ENCODE measurements at places on chromosomes 5 and 9.

- no peak for DNase-seq
Measured at GRCh38 chr9:129171993-129172751, 5.9 kb downstream of the IER5L start.

GRCh38 chr9:72733895-72734294 lies 212.5 kb downstream of the TMC1 start:
- no peak for DNase-seq

- DNase-seq: no peak
Measured at GRCh38 chr9:110911659-110912418, 126.4 kb downstream of the LPAR1 start.

DNA sequence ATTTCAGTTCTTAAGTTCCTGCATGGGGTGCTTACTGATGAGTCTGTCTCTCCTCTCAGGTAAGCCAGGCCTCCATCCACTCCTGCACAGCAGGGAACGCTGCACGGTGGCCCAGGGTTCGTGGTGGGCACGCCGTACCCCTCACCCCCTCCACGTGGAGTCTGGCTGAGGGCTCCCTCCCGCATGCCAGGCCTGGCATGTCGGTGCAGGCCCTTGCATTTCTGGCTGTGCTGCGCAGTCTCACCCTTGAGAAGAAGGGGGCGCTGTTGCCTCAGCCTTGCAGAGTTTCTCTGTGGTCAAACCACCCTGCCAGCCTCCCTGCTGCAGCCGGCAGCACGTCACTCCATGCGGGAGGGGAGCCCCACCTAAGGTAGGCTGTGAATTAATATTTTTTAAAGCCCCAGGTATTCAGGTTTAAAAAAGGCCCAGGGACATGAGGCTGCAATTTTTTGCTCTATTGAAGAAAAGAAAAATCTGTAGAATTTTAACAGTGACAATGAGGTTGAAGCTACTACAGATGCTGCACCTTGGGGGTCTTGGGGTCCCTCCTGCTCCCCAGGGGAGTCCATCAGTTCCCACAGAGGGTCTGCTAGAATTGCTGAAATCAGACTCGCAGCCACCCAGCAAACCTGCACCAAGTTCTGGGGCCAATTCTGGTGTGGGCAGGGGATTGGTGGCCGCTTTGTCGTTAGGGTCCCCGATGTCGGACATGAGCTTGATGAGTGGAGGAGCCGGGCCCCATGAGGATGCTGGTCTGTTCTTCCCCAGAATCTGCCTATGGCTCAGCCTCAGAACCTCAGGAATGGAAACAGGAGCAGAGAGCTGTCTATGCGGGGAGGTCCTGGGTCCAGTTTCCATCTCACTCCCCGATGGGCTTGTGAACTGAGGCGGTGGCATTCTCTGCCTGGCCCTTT lies 52.6 kb downstream of the TENT4A start:
- DNase-seq: peak; percentile 63

DNA sequence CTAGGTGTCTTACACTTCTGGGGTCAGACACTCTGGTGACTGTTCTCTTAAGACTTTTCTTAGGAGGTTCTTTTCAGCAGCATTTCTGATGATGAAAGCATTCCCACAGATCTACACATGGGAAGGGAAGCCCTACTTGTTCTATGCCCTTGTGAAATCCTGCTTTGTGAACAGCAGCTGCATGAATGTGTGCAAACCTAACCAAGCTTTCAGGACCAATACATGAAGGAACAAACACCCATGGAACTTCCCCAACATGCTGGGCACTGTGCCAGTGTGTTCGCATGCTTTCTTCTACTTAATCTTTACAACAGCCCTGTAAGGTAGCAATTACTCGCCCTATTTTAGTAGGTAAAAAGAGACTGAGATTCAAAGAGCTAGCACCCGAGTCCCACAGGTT lies 439.9 kb upstream of the KLF4 start:
- DNase-seq: no peak

DNA sequence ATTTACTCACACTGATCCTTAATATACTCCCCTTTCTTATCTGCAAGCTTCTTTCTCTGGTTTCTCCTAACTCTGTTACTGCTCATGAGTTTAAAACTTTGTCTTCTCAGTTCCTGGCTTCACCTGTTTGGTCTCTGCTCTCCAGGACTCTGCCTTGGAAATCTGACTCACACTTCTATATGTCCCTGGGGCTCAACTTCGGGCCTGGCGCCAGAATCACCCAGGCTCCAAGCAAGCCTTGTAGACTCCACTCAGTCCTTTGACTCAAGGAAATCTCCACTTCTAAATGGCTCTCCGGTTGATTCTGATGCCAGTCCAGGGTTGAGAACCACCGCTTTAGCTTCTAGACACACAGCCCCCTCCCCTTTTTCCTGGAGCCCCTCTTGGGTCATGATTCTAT lies 57.8 kb downstream of the TMC1 start:
- DNase-seq: no peak

DNA sequence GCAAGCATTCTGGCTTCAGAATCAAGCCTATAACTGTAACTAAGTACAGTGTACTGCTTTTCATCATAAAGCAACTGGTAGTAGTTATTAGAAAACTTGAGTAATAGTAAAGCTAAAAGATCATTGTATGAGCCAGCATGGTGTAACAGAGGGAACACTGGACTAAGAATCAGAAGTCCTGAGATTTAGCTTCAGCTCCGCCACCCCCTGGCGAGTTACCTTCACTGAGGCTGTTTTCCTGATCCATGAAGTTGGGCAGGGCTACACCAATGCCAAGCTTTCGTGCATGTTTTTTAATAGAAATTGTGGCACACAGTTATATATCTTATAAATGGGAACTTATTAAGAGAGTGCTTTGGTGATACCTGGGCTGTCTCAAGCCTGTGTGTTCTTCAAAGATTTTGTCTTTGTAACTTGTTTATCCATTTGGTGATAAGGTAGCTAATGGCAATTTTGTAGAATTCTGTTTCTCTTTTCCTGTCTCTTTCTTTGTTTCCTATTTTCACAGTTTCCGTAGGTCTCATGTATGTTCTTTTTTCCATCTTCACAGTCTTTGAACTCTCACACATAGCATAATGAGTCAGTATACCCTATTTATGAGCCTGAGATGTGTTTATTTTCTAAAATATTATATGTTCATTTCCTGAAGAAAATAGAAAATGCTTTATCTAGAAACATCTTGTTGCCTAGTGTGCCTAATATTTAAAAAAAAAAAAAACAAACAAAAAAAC lies 102.3 kb downstream of the GDNF start:
- no peak for DNase-seq

DNA sequence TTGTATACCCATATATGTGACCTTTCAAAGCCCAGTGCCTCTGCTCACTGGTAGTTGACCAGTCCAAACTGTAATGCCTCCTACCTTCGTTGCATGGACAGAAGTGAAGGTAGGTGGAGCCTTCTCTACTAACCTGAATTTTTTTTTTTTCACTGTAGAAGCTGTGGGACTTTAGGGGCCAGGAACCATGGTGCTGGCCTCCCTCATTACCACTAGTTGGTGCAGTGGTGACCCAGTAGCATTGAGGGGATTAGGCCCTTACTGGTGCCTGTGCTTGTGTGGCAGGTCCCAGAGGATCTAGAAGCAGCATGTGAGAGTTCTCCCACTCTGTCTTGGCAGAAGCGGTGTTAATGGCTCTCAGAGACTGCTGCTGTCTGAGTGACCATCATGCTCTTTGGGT lies 2.3 kb downstream of the RALGPS1 start:
- no peak for DNase-seq

GRCh38 chr5:152007653-152008335 lies 83.1 kb upstream of the GLRA1 start:
- no peak for DNase-seq

DNA sequence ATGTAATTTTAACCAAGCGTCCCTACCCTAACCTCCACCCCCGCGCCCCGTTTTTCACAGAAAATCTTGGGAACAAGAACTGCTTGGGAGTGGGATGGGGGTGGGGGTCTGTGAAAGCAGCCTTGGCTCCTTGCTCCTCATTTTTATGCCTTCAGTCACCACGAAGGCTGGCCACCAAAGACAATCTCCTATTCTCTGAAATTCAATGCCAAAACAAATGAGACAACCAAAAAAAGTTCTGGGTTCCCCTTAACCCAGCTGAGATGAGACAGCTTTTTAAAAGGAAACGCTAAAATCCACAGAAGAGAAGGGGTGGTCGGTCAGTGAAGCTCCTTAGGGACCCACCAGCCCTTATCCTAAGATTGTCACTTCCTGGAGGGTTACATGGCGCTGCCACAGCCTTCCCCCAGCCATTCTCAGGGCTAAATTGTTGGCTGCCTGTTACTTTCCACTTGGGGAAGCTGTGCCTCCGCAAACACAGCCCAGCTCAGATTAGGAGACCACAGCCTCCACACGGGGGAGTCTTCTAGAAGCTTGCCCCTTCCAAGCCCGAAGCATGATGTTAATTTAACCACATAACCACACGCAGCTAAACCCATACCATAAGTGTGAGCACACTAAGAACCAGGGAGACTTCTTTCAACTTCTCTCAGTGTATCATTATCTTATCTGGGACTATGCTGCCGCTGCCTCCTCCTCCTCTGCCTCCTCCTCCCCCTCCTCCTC lies 136.3 kb downstream of the FOXD1 start:
- DNase-seq: no peak

GRCh38 chr5:158907856-158908255 lies 191.9 kb downstream of the EBF1 start:
- DNase-seq: no peak

GRCh38 chr5:72522607-72523006 lies 15.4 kb upstream of the ZNF366 start:
- DNase-seq: no peak

GRCh38 chr5:147853372-147853987 lies 22.0 kb upstream of the SPINK1 start:
- no peak for DNase-seq

DNA sequence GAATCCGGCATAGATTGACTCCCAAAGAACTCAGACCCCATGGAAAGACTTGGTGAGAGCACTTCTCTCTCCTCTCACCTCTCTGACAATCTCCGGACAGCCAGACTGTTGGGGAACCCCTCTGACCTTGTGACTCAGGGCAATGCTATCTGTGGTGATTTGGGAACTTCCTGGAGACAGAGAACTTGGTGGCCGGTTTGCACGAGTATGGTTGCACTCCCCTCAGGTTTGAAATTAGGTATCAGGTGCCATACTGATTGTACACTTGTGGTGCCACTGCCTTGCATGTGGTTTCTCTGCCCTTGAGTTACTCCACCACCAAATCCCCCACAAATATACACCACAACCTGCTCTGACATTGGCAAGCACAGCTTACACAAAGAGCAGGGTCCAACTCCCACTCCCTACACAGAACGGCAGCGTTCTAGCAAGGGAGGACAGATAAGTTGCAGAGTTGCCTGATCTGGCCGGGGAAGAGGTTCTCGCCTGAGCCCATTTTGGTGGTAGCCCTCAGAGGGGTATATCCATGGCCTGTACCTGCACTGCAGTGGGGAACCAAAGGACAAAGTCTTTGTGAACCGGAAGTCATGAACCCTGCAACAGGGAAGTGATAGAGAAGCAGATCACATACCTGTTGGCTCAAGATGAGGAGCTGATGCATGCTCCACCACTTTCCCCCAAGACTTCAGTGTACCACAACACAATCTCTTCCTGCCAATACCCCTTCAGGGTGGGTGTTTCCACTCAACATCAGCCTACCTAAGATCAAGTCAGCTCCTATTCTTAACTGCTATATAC lies 255.1 kb downstream of the MCTP1 start:
- DNase-seq: no peak

- peak; percentile 60 for DNase-seq
Measured at GRCh38 chr9:38226491-38226951, 157.5 kb upstream of the SHB start.

- DNase-seq: peak; percentile 37
Measured at GRCh38 chr9:32378496-32378895, 5.9 kb upstream of the ACO1 start.

- no peak for DNase-seq
Measured at GRCh38 chr5:83011985-83012384, 65.2 kb downstream of the TMEM167A start.

- no peak for DNase-seq
Measured at GRCh38 chr9:87518702-87519335, 21.2 kb downstream of the DAPK1 start.

GRCh38 chr5:5887833-5888232 lies 465.4 kb downstream of the ICE1 start:
- no peak for DNase-seq

DNA sequence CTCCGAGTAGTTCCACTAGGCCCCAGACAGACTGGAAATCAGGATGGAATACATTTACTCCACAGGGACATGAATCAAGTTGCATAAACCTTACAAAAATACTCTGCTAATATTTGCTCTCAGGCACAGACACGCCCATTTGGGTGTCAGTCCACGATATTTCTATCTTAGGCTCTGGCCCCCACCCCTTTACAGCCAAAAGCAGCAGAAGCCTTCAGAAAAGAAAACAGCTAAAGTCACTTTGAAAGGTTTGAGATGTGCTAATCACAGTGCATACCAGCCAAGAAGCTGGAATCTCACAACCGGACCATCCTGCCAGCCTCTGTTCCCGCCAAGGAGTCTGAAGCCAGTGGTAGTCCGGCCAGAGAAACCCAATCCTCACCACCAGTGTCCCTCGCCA lies 22.6 kb downstream of the PTPN3 start:
- DNase-seq: no peak

- DNase-seq: no peak
Measured at GRCh38 chr5:51621156-51621555, 237.9 kb downstream of the ISL1 start.

- DNase-seq: no peak
Measured at GRCh38 chr9:126038790-126039189, 287.8 kb upstream of the MVB12B start.

DNA sequence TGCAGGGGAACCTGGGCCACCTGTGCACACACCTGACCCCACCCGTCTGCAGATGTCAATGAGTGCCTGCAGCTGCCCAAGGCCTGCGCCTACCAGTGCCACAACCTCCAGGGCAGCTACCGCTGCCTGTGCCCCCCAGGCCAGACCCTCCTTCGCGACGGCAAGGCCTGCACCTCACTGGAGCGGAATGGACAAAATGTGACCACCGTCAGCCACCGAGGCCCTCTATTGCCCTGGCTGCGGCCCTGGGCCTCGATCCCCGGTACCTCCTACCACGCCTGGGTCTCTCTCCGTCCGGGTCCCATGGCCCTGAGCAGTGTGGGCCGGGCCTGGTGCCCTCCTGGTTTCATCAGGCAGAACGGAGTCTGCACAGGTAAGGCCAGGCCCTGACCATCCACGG lies 14.5 kb upstream of the ASS1 start:
- no peak for DNase-seq

DNA sequence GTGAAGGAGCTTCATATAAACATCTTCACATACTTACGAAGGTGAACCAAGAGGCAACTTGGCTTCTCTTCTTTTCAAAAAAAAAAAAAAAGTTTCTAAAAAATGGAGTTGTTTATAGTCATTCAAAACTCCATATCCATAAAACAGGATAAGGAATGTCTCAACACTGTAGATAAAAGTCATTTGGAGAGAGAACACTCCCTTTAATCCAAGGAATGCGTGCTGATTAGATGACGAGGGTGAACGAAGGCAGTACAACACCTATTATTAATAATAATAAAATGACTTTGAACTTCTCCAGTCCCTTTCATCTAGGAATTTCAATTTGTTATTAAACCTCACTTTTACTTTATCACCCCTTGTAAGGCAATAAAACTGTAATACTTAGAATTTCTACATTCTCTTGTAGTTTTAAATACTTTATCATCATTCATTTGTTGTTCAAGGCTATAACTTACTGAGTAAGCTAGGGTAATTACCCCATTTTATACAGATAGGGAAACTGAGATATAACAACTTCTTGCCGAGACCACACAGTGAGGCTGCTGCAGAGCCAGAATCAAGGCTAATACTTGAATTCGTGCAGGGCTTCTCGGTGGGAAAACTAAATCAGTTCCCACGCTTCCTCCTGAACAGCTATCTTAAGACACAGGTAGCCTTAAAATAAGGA lies 377.1 kb downstream of the EFNA5 start:
- DNase-seq: no peak

- DNase-seq: peak; percentile 92
Measured at GRCh38 chr5:53922508-53923498, 362.4 kb downstream of the NDUFS4 start.

Measured in NCI-H2171 treated with DMSO at 0.1 percent for 48 hours (cell line).